Activated CD4-positive, alpha-beta T cell treated with anti-CD3 and anti-CD28 coated beads, Interleukin-10, Interleukin-2, amounts not matched to agents 100 ng/mL and 50 ng/mL, durations not matched to agents 16 hours and 8 hours (primary cell): ENCODE measurements at places on chromosomes 16 and 17.
A peak's percentile ranks its signal among the peaks of the same experiment; 100 is the strongest.

- no peak for DNase-seq
These were observed 88.4 kb upstream of the ATF7IP2 start for GRCh38 chr16:10297341-10298006.

- DNase-seq, result peak; percentile 60
These were observed 81.1 kb downstream of the ANKRD11 start for GRCh38 chr16:89409161-89409711.

DNA sequence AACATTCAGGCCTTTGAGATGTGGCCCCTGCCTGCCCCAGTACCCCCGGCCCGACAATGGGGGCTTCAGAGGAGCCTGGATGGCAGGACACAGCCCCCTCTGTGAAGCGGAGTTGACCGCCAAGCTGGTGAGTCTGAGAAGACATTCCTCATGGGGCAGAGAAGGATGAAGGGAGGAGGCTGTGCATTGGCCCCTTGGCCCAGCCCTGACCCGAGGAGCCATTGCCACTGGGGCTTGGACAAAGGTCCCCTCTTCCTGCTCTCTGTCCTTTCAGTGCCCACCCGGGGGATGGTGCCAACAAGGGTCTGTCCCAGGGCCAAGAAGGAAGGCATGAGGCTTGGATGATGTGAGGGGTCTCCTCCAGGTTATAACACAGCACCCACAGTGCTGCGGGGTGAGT lies 30.9 kb upstream of the PHB1 start:
- no peak for DNase-seq

GRCh38 chr17:40069751-40070708 lies 7.3 kb downstream of the THRA start:
- DNase-seq, result peak; percentile 39

- no peak for DNase-seq
These were observed 6.8 kb downstream of the CCL7 start for GRCh38 chr17:34276826-34277225.

DNA sequence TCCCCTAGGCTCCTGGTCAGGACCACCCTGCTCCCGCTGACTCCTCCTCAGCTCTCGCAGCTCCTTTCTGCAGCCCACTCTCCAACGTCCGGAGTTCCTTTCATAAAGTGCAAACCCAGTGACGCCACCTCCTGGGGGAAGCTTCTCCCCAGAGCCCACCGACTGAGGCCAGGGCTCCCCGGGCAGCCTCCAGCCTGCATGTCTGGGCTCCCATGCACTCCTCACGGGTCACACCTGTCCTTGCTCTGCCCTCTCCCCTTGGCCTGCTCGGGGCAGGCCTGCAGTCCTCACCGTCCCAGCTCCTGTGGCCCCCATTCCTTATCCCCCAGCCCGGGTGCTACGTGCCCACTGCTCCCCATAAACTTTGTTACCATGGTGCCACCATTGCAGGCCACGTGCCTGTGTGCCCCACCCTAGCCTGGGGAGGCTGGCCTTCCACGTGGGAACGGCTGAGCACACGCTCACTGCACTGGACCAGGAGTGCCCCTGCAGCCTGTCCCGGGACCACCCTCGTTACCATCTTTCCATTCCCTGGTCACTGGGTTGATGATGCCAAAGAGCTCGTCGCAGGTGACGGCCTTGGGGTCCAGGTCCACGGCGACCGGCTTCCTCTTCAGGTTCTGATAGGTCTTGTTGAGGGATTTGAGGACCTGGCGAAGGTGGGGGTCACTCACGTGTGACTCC lies 84.9 kb downstream of the DNAH17 start:
- no peak for DNase-seq
